ENCODE measurements at places on chromosomes 7 and 10.

DNA sequence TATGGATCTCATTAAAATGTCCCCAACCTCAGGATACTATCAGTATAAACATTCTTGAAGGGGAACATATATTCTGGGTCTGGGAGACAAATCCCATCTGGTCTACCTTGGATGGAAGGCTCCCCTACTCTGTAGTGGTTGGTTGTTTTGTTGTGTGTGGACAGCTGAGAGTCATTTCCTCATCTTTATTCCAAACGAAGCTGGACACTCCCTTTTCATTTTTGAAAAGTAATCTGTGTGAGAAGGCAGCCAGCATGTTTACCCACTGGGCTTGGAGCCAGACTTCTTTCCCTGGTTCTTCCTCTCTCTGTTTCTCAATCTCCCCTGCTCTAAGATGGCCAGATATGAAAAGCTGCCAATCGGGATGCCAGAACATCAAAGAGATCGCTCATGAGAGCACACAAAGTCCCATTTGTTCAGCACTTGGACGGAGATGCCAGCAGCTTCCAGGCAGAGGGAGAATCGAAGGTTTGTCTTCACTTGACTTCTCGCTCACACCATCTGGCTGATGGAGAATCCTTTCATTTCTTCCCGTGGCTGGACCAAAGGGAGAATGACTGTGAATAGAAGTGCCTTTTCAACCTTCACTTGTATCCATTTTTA, 108.1 kb upstream of the AGR3 start:
- DNase-seq = no peak

DNA sequence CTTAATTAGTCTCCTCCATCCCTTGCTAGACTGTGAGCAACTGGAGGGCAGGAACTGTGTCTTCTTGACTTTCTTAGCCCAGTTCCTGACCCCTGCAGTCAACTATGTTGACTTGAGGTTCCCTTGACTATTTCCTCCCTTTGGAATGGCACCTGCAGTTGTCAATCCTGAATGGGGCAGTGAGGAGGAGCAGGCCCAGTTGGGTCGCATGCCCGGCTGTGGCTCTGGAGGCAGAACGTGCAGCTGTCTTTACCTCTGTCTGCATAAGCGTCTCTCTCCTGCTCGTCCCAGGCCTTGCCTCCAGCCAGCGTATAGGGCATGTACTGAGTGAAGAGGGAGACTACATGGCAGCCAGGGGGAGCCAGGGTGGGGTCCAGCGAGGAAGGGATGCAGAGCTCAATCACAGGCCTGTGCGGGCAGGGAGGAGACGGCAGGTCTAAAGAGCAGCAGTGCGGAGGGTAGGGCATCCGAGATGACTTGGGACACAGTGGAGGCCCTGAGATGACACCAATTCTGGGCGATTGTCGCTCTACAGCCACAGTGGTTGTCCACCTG, 26.8 kb downstream of the PYROXD2 start:
- no peak for DNase-seq

DNA sequence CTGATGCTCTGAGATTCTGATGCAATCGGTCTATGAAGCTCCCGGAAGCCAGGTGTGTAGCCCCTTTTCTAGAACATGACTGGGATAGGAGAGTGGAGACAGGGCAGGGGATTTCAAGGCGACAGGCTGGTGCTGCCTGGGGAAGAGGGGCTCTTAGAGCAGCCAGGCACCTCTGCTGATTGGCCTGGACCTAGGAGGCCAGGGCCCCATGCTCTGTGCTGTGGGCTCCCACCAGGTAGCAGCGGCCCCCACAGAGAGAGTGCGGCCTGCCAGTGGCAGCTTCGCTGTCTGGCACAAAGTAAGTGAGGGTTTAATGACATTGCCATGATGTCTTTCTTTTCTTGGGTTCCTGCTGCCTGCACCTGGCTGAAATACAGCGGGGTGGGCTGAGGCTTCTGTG, 99.4 kb upstream of the PODXL start:
- no peak for DNase-seq

DNA sequence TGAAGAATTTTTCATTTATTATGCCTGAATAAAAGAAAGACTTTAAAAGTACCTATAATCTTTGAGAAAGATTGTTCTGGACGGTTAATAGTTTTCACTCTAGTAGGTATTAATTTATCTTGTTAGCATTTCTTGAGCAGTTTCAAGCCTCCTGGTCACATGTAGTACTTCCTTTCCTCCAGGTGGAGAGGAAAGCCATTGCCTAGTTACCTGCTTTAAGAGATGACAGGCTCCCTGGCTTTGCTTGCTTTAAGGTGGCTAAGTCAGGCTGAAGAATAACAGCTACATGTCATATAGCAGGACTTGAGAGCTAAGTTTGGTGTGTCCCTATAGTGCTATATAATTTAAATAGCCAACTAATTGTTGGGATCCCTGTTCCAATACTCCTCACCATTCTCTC, 160.2 kb downstream of the CDK14 start:
- no peak for DNase-seq

GRCh38 chr7:36802459-36803135, 78.3 kb upstream of the AOAH start:
- DNase-seq = no peak

DNA sequence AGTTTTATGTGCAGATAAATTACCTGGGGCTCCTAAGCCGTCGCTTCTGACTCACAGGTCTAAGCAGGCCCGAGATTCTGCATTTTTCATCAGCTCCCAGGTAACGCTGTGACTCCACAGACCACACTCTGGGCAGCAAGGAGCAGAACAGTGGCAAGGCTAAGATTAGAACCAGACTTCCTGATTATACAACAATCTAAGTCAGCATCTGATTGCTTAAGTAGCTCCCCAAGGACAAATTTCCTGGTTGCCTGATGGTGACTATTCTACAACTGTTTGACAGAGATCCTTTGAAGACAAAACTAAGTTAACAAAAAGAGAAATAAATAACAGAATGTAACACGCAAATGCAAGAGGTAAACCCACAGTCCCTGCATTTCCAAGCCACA, 69.0 kb downstream of the CREB3L2 start:
- no peak for DNase-seq
